Stimulated activated CD4-positive, alpha-beta T cell treated with anti-CD3 and anti-CD28 coated beads, Interleukin-2, amount 100 ng/mL, for 24 hours (primary cell): ENCODE measurements at places on chromosomes 3 and 15.

- no peak for DNase-seq
These were observed 80.4 kb downstream of the MYO5A start for GRCh38 chr15:52448011-52448890.

GRCh38 chr3:43854283-43854682 is 163.5 kb downstream of the ABHD5 start:
- no peak for DNase-seq

- DNase-seq = peak; percentile 35
These were observed 559 bp upstream of the LRRN1 start for GRCh38 chr3:3798631-3799113.

DNA sequence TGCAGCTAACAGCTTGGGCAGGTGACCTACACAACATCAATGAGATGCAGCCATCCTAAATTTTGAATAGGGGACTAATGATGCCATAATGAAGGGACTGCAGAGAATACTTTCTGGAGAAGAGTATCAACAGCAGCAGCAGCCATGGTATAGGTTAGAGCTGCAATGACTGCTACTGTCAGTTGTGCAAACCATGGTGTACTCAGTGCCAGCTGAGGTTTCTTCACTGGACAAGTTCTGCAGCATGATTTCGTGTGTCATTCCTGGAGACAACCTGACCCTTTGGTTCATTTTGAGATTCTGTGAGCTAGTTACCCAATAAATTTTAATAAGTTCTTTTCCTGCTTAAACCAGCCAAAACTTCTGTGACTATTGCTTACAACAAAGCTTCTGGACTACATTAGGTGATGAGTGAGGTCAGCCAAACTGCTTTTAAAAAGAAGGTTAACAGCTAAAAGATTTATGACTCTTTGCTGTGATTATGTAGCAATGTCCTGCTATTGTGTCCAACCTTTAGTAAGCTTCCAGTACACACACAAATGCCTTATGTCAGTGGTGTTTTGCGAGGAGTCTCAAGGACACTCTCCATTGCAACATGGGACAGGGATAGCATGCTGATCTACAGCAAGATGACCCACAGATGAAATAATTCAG is 4.8 kb upstream of the DAZL start:
- no peak for DNase-seq

GRCh38 chr15:27694506-27695087 is 404.5 kb downstream of the OCA2 start:
- DNase-seq = no peak

DNA sequence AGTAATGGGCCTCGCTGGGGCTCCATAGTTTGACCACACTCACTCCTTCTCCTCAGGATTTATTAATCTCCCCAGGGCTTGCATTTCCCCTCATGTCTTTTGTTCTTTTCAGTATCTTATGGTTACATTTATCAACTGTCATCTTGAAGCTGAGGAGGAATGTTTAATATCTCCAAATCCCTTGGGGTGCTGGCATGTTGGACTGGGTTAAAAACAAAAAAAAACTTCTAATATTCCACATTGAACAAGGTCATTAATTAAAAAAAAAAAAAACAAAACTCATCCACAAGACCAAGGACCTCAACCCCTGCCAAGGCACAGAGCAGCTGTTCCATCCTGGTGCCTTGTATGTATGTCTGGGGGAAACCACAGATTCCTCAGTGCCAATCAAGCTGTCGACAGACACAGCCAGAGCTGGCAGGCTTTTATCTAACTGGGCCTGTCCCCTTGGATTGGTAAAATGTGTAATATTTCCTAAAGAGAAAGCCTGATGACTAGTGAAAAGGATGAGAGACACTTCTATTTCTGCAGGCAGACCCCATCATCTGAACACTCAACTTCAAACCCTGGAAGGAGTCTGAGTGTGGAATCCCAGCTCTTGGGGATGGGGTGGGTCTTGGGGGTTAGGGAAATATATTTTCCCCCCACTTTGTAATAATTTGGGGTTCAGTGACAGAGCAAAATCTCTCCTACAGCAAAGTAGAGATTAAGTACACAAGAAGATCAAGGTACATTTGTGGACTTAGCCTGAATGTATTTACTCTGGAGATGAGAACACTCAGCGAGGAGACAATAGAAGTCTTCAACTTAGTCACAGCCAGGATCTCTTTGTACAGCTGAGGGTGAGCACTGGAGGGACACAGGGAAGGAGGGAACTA is 69.1 kb downstream of the TTC23 start:
- DNase-seq = no peak
